ENCODE measurements at places on chromosomes 2 and 18. TPM values are rescaled to one million over a fixed set of nuclear protein-coding genes. Genes with fewer than 3 reads are reported as not detected.

DNA sequence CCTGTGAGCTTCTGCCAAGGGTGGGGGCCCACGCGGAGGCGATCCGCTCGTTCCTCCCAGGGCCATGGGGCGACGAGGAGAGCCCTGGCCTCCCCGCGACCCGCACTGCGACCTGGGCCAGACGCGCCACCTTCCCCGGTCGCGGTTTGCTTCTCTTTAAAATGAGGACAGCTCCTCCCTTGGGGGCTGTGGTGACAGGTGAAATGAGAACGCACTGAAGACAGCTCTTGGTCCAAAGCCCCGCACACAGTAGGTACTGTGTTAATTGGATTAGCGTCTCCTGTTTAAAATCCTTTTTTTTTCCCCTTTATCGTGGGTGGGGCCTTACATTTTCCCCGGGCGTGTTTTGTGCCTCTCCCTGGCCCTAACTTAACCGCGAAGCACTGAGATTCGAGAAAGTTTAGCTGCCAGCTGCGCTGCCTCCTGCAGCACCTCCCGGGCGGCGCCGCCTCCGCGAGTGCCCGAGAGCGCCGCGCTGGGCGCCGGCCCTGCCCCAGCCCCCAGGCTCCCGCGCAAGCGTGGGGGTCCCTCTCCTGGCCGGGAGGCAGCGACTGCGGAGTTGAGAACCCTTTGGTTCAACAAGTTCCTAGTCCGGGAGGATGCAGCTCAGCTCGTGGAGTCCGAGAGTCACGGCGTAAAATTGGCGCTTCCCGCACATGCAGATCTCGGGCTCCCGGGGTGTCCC is 1.1 kb downstream of the HPCAL1 start:
- DNase-seq, result peak; percentile 63

- DNase-seq, result no peak
Observed at GRCh38 chr2:27909901-27910300, 19.4 kb downstream of the BABAM2 start.

GRCh38 chr18:57833441-57834101 is 30.5 kb upstream of the ATP8B1 start:
- DNase-seq, result no peak

DNA sequence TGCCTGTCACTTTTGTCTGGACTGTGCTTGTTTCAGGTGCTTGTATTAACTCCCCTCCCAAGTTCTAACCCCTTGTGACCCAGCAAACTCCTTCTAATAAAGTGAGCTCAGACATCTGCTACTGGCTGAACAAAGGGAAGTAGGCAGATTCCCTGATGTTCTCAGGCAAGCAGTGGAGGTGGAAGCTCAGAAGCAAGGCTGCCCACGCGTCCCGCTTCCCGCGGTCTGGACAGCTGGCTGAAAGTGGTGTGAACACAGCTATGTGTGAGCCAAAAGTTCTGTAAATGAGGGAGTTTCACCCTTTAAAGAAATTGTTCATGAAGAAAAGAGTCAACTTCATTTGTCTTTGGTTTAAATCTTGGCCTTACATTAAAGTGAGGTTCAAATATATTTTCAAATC is 40.0 kb downstream of the NAPG start:
- DNase-seq, result no peak

DNA sequence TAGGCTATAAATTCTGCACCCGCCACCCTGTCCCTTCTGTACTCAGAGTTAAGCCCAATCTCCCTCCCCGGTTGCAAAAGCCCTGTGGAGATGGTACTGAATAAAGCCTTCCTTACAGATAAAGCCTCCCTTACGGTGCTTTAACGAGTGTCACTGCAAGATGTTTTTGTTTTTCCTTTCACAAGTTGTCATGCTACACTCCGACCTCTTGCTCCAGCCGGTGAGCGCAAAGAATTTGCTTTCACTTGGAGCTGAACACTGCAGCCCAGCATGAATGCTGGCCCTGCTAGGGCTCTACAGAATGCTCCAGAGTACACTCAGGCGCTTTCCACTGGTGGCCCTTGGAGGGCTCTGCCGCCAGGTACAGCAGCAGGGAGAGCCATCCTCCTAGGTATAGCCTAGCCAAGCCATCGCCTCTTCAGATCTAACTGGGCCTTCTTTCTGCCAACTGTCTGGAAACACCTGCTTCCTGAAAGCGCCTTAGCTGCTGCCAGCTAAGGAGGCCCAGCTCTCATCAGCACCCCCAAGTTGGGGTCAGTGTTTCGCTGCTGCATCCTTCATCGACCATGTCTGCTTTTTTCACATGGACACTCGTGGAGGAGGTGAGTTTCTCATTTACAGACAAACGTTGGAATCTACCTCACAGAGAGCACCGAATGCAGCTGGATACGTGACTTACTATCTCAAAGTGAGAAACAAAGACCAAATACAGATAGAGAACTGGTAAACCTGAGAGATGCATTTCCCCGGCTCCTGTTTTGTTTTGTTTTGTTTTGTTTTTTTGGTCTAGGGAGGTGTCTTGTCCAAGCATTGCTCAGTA is 13.4 kb upstream of the CREG2 start:
- no peak for DNase-seq

- no peak for DNase-seq
Observed at GRCh38 chr2:198134293-198134955, 330.0 kb downstream of the PLCL1 start.

GRCh38 chr18:59460072-59460420 is 101.0 kb upstream of the LMAN1 start:
- no peak for DNase-seq

GRCh38 chr18:45786941-45787340 is 38.5 kb upstream of the SIGLEC15 start:
- no peak for DNase-seq

Gene CCDC141
- 3.9 TPM for total RNA-seq

Gene TUBB8B
- 0.34 TPM for total RNA-seq

DNA sequence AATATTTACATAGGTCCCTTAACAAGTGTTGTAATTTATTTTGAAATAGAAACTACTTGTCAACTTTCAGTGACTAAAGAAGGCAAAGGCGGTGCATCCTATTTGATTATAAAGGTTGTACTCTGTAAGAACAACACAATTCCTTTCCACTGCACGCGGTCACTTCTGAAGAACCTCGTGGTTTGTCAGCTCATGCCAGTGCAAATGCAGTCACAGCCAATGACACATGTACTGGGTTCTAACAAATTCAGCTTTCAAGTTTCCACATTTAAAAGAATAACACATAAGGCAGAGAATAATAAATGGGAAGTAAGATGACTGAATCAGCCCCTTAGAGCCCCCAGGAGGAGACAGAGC is 39.7 kb downstream of the CYB5A start:
- no peak for DNase-seq

Gene OR6B2
- total RNA-seq, result not detected

Gene ANKRD30BL
- total RNA-seq, result not detected

DNA sequence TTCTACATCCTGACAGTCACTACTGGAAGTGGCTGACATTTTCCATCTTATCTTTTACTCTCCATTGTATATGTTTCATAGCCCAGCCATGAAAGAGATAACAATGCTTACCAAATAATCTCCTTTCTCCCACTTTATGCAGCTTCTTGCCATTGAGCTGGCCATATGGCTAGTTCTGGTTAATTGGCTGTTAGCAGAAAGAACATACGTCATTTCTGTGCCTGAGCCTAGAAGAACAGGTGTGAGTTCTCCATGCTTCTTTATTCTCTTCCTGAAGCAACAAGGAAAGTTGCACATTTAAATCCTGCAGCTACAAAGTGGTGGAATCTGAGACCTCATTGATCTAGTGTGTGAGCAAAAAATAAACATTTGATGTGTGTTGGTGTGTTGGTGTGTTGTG is 82.0 kb upstream of the FSHR start:
- no peak for DNase-seq

DNA sequence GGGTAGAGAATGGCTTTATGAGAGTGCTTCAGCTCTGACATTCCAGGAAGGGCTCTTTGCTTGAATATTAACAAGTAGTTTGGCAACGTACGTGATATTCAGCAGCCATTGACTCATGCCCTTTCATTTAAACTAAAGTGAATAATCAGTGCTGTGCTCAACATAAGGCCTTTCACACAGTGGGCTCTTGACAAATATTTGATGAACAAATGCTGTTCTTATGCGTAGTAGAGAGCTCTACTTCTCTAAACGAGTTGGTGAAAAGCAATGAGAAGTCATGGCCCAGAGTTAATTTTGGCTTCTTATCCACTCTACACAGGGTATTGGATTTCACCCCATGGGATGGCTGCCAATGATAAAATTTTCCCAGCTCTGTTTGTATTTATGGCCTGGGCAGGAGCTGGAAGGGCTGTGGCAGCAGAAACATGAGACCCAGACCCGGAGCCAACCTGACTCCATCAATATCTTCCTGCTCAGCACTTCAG is 338.9 kb downstream of the CCDC85A start:
- DNase-seq, result no peak

DNA sequence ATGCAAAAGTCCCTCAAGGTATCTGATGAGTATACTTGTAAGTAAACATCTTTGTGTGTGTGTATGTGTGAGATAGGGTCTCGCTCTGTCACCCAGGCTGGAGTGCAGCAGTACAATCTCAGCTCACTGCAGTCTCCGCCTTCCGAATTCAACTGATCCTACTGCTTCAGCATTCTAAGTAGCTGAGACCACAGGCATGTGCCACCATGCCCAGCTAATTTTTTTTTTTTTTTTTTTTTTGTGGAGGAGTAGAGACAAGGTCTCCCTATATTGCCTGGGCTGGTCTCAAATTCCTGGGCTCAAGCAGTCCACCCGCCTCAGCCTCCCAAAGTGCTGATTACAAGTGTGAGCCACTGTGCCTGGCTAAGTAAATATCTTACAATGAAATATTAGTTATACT is 23.2 kb downstream of the ADAM17 start:
- DNase-seq, result no peak

GRCh38 chr2:208674919-208675318 is 268.3 kb downstream of the PTH2R start:
- DNase-seq, result no peak

DNA sequence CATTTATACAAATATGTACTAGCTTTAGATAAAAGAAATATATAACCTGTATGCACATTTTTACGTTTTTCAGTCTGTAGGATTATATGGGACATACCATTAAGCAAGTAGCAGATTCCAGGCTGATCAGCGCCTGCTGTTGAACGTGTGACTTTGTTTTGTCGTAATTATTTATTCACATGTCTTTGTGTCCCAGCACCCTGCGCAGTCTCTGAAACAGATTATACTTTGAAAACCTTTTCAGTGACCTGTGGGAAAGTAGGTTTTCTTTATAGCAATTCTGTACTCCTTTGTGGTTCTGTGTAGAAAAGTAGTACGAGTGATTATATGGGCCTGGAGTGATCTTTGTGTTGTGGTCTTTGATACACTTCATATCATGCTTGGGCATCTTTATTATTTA is 68.5 kb downstream of the MTA3 start:
- DNase-seq, result no peak

GRCh38 chr18:49481317-49481716 is 5.7 kb downstream of the C18orf32 start:
- no peak for DNase-seq

GRCh38 chr2:121547646-121548045 is 17.0 kb downstream of the RNU4ATAC start:
- DNase-seq, result no peak

GRCh38 chr2:182241936-182242335 is 184.9 kb downstream of the PDE1A start:
- DNase-seq, result no peak

GRCh38 chr2:186570604-186571003 is 19.3 kb upstream of the ITGAV start:
- no peak for DNase-seq

GRCh38 chr2:205212357-205212756 is 469.9 kb upstream of the NRP2 start:
- DNase-seq, result no peak

Gene CPO
- total RNA-seq, result not detected

Gene XIRP2
- total RNA-seq, result not detected

GRCh38 chr2:181396256-181397123 is 60.7 kb upstream of the ITGA4 start:
- no peak for DNase-seq

Gene VWA3B
- 3.9 TPM for total RNA-seq

DNA sequence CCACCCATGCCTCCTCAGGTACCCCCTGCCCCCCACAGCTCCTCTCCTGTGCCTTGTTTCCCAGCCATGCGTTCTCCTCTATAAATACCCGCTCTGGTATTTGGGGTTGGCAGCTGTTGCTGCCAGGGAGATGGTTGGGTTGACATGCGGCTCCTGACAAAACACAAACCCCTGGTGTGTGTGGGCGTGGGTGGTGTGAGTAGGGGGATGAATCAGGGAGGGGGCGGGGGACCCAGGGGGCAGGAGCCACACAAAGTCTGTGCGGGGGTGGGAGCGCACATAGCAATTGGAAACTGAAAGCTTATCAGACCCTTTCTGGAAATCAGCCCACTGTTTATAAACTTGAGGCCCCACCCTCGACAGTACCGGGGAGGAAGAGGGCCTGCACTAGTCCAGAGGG is 803 bp upstream of the DES start:
- no peak for DNase-seq

Gene EN1
- not detected for total RNA-seq

GRCh38 chr18:58313491-58314032 is 269.5 kb downstream of the NEDD4L start:
- peak; percentile 75 for DNase-seq

DNA sequence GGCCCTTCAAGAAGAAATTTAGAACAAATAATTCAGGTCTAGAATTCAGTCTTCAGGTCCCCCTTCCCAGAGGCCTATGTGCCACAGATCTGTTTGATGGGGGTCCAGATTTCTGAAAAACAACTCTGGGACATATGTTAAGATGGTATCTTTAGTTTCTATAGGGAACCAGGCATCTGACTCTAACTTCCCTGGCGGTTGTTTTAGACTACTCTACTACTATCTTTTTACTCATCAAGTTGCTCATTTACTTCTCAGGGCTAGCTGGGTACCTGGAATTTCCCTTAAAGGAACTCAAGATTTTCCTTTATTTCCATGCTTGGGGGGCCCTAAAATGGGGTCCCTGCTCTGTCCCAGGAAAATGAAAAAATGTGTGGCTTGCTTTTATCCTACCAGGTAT is 114.7 kb upstream of the RAB6C start:
- no peak for DNase-seq

Gene GNAL
- 4.4 TPM for total RNA-seq

Measured in left colon (tissue), 2 donors.